ENCODE measurements at places on chromosomes 1 and 21.

GRCh38 chr1:29342983-29343382 is 106.7 kb downstream of the PTPRU start:
- no peak for DNase-seq

DNA sequence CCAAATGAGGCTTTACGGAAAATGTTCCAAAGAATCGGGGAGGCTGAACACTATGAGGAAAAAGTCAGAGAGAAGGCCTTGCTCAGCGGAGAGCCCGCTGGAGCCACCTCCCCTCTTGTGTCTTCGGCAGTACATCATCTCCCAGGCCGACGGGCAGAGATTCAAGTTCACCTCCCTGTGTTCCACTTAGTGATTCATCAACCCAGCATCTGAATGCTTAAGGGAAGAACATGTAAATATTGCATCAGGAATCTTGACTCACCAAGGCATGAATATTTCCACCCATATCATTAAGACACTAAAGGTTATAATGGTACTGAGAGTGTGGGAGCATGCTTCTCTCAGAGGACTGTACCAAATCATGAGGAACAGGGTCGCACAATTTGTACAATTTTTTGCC is 172.5 kb downstream of the ST6GALNAC5 start:
- no peak for DNase-seq

DNA sequence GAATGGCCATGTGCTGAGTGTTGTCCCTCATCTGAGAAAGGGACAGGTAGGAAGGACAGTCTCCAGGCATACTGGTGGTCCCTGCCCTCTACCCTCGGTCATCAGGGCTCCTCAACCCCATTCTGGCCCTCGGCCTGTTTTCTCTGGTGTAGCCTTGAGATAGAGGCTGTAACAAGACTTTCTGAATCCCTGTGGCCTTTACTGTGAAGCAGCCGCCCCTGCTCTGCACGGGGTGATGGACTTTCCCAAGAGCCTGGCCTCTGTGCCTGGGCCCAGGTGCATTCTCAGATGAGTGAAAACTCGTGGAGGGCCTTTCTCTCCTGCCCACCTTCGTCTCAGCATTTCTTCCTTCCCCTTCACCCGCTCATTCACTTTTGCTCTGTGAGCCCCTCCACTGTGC is 3.0 kb upstream of the CASQ1 start:
- no peak for DNase-seq

GRCh38 chr1:56331892-56332567 is 247.3 kb downstream of the PLPP3 start:
- no peak for DNase-seq

- no peak for DNase-seq
These were observed 84.1 kb upstream of the RRP15 start for GRCh38 chr1:218200979-218201378.

- DNase-seq: no peak
These were observed 1.8 kb upstream of the IL10 start for GRCh38 chr1:206774093-206774492.

- DNase-seq: no peak
These were observed 137.9 kb upstream of the EDN2 start for GRCh38 chr1:41622402-41622801.

DNA sequence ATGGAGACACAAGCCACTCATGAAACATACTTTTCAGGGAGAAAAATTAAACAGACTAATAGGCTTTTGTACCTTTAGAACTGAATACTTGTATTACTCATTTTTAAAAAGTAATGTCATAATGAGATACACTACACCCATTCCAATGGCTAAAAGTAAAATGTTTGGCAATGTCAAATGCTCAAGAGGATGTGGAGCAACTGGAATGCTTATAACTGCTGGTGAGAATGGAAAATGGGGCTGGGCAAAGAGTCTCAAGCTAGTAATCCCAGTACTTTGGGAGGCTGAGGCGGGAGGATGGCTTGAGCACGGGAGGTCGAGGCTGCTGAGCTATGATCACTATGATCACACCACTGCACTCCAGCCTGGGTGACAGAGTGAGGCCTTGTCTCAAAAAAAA is 86.3 kb downstream of the NKAIN1 start:
- no peak for DNase-seq

GRCh38 chr1:36667256-36667655 is 184.5 kb upstream of the CSF3R start:
- no peak for DNase-seq

- DNase-seq: no peak
These were observed 97.3 kb upstream of the BEND5 start for GRCh38 chr1:48873944-48874343.

- no peak for DNase-seq
These were observed 208.2 kb upstream of the KIAA0040 start for GRCh38 chr1:175400766-175401165.

DNA sequence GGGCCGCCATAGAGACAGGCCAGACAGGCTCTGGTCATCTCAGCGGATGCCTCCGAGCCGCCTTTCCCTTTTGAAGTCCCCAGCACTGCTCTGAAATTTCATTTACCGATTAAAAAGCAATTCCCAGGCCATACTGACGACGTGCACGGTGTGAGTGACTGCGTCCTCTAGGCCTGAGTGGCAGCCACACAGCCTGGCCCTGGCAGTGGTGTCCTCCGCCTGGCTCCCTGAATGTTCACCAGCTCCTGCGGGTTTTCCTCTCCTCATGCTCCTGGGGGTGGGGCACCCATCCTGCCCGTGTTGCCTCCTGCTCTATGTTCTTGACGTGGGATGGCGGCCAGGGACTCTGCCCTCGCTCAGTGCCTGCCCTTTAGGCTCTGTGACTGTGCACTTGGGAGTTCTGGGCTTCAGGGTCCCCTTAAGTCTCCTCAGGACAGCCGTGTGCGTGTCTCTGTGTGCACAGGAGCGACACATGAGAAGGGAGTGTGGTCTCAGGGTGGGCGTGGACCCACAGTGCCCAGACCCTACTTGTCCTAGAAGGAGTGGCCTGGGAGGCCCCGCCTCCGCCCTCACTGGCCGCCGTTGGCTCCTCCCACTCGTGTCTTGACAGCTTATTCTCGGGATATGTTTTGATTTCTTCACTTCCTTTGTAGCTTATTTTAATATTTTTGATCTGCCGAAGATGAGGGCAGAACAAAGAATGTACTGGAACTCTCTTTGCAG is 3.6 kb downstream of the SKI start:
- DNase-seq: peak; percentile 81

- no peak for DNase-seq
These were observed 144.0 kb upstream of the ADGRL4 start for GRCh38 chr1:79150576-79150975.

GRCh38 chr1:96492236-96492635 is 229.3 kb upstream of the PTBP2 start:
- no peak for DNase-seq

DNA sequence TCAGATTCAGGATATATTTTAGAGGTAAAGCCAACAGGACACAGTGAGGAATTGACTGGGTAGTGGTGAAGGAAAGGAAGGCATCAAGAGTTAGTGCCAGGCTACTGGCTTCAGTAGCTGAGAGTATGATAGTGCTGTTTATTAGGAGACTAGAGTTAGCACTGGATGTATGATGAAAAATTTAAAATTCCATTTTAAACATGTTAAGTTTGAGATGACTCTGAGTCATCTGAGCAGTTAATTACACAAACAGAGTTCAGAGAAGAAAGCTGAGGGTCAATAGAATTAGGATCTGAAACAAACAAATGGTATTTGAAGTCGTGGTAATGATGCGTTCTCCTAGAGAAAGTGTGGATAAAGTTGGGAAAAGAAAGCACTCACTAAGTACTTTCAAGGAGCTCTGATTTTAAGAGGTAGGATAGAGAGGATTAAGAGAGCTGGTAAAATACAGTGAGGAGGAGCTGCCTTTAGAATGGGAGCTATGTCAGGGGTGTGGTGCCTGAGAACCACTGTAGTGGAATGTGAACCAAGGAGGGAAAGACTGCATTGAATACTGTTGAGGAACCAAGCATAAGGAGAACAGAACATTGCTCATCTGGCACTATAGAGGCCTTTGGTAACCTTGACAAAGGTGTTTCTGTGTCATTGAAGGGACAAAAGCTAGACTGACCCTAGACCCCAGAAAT is 21.7 kb upstream of the SHCBP1L start:
- no peak for DNase-seq

GRCh38 chr1:30696831-30697230 is 26.6 kb downstream of the MATN1 start:
- DNase-seq: no peak

DNA sequence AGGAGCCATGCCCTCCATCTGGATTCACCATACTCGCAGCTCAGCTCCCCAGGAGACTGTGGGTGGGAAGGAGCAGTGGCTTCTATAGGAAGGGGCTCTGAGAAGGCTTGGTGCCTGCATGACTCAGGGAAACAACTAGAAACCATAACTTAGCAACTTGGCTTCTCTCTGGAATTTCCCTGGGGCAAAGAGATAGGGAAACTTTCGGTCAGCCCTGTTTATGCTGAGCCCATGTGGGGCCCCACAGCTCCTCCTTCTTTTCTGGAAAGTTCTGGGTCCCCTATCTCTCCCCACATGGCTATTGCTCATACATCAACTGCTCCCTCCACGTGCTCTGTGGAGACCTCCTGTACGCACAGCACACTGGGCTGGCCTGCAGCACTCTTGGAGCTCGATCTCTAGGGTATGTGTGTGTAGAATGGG is 39.3 kb downstream of the PLEKHA6 start:
- DNase-seq: no peak

- DNase-seq: no peak
These were observed 668 bp downstream of the RNF11 start for GRCh38 chr1:51236531-51237350.

- no peak for DNase-seq
These were observed 51.1 kb downstream of the IER5 start for GRCh38 chr1:181139631-181140061.

DNA sequence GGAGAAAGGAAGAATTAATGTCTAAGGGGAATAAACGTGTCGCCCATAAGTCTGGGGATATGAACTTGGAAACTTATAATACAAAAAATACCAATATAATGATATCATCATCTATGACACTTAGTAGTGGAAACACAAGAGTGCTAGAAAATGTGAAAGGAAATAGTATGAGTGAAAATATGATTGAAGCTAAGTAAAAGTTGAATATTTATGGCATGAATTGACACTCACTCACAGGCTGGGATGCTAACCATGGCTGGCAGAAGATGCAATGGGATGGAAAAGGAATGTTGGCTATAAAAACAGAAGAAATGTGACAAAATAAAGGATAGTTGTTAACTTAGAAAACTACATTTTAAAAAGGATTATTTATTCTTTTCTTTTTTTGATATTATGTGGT is 120.1 kb downstream of the XPR1 start:
- no peak for DNase-seq

Data from 8988T (cell line).